Left renal pelvis (tissue), 4 donors: ENCODE measurements at places on chromosomes 11 and 22. TPM values are rescaled to one million over a fixed set of nuclear protein-coding genes. Genes with fewer than 3 reads are reported as not detected.

- no peak for DNase-seq
Observed at GRCh38 chr22:41334215-41334614, 32.9 kb downstream of the ZC3H7B start.

GRCh38 chr11:95242845-95243605 lies 12.0 kb upstream of the SESN3 start:
- DNase-seq = no peak

Gene WNT7B
- polyA plus RNA-seq = 16.6 TPM

DNA sequence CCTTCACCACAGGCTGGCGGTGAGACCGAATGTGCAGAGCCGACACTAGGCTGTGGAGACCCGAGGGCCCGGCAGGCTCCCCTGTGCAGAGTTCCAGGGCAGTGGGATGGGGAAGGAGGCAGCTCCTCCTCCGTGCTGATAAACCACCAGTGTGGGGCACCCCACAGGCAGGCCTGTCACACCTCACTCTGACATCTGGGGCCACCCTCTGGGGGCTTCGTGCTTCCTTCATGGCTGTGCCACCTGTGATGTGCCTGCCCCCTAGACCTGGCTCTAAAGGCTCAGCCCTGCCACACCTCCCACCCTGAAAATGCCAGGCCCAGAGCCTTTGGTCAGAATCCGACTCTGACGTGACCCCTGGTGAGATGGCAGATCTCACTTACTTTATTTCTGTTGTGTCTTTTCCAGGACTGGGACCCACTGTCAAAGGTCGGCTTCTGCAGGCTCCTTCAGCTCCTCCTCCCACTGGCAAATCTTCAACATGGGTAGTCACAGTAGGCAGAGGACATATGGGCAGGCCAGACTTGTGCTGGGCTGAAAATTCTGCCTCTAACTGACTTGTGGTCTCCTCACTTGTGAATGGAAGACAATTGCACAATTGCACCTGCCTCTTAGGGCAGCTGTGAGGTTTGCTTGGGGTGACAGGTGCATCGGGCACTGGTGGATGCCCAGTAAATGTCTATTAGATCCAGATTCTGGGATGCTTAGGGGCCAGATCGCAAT lies 46.2 kb upstream of the TSKU start:
- no peak for DNase-seq

DNA sequence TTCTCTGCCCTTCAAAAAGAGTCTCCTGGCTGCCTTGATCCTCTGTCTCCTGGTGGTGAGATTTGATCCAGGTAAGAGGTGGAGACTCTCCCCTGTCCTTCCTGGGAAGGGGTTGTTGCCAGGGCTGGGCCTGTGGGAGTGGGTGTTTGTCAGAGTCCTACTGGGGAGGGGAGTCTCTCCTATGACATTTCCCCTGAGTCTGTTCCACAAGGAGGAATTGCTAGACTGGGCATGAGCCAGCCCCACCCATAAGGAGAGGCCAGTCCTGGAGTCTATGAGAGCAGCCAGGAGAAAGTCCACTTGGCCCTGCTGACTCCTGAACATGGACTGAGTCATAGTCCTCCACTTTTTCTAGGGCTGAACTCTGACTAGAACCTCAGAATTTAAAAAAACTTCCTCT lies 7.4 kb downstream of the PEX26 start:
- DNase-seq = no peak

- no peak for DNase-seq
Observed at GRCh38 chr11:35814720-35815305, 129.0 kb upstream of the LDLRAD3 start.
